ENCODE measurements at places on chromosomes 1 and 21.

DNA sequence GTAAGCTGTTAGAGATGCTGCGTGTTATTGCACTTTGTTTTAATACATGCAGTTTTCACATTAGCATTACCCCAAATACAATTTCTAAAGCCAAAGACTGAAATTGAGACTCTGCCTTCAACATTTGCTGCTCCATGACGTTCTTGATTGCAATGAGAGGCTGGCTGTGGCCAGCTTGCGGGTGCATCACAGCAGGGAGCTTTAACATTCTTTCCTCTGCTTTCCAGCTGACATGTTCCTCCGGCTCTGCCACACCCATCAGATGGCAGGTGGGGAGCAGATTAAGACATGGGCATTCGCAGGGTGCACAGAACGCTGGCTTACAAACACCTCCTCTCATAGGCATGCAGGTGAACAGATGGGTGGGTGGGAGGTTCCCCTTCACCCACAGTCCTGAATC, 314.1 kb downstream of the DISC1 start:
- DNase-seq: no peak

DNA sequence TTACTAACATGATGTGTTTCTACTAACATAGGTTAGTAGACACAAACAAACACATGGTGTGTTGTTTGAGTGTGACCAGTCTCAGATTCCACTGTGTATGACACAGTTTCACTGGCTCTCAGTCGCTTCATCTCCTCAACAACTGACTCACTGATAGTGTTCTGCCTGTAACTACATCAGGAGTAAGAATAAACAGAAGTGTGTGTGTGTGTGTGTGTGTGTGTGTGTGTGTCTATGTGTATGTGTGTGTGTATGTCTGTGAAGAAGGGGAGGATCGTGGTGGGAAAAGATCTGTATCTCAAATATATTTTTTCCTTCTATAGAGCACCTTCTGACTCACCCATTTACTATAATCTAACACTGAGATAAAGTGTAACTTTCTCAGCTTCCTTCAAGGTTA, 391.0 kb downstream of the PTPRC start:
- no peak for DNase-seq

DNA sequence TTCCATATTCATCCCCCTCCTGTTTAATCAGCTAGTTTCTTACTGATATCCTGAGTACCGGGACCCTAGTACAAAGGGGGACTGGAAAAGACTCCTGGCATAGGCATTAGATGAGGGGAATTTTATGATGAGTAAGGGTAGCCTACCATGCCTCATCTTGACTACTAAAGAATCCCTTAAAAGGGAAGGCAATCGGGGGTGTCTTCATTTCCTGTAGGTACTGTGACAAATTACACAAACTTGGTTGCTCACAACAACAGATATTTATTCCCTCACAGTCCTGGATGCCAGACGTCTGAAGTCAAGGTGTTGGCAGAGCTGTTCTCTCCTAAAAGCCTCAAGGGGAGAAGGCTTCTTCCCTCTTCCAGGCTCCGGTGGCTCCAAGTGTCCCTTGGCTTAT, 28.9 kb upstream of the RUNX1 start:
- no peak for DNase-seq

DNA sequence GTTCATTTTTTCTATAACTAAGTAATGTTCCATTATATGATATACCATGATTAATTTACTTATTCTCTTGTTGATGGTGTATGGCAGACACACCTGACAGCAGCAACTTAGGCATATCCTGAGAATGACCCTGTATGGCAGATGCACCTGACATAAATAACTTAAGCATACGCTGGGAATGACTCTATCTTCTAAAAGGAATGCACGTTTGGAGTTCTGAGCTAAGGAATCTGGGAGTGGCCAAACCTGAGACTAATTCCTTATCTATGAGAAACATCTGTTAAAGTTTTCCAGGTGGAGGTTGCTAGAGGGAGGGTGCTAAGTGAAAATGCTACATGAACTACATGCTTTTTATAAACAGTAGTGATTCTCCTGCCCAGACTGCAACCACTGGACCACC, 96.7 kb upstream of the RGS18 start:
- no peak for DNase-seq

- no peak for DNase-seq
Observed at GRCh38 chr1:5394111-5394510, 598.1 kb downstream of the NPHP4 start.

DNA sequence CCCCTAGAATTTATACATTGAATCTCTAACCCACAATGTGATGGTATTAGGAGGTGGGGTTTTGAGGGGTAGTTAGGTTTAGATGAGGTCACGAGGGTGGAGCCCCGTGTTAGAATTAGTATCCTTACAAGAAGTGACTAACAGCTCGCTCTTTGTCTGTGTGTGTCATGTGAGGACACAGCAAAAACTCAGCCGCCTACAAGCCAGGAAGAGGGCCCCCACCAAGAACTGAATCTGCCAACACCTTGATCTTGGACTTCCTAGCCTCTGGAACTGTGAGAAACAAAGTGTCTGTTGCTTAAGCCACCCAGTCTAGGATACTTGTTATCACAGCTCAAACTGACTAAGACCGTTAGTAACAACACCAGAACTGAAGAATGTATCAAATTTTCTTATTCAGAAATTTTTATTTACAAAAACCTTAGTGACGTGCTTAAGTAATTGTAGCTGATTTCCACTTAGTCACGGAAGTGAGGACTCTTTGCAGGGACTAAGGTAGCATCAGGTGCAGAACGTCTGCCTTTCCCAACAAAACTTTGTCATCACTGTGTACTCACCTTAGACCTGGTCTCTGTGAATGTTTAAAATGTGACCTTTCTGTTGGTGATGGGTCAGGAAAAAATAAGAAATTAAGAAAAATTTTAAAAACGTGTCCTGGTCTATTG, 24.5 kb upstream of the LRRC8C start:
- DNase-seq: no peak

- no peak for DNase-seq
Observed at GRCh38 chr1:11767922-11768704, 6.1 kb downstream of the C1orf167 start.

DNA sequence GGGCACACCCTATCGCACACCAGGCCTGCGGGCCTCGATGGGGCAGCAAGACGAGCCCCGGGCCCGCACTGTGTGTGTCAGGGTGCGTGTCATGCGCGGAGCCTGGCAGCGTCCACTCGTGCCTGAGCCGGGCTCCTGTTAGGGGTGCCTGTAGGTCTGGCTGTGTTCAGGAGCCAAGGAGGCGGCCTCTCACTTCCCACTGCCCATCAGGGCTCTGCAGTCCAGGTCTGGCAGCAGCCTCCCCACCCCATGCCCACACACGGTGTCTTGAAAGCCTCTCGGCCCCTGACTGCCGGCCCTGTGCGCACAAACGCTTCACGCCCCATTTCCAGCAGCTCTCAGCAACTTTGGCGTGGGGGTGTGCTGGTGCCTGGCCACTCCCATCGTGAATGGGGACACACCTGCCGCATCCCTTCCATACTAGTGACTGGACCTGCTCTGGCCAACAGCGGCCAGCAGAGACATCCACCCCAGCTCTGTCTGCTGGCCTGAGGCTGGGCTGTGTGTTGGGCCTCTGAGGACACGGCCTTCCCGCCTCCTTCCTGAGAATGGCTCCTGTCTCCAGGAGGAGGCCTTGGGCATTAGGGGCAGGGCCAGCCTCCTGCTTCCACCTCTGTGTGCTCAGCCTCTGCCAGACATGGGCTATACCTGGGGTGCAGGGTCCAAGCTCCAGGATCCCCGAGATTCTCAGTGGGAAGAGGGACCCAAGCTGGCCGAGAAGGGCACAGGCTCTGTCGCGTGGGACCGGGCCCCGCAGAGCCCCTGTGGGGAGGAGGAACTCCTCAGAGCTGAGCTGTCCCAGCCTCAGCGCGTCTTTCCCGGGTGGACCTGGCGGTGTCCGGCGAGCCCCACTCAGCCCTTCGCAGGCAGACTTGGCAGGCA, 41.8 kb upstream of the ACTRT2 start:
- no peak for DNase-seq

- DNase-seq: no peak
Observed at GRCh38 chr1:47686731-47687630, 249.1 kb downstream of the FOXD2 start.

DNA sequence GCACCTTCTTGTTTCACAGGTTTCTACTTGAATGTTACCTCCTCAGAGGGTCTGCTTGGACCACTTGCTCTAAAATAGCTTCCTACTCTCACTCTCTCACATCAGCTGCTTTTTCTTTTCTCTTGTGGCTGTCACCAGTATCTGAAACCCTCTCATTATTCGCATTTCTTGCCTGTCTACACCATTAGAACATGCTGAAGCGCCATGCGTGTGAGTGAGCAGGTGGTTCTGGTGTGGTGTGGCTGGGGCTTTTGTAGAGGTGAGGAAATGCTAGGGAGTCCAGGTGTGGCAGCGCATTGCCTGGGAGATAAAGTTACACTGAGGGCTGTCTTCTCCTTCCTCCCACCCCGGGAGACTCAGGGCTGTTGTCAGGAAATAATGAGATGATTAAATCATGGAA, 4.1 kb downstream of the ZNF362 start:
- DNase-seq: no peak

GRCh38 chr1:162055062-162055461, 14.4 kb upstream of the NOS1AP start:
- DNase-seq: no peak

GRCh38 chr1:225937048-225937968, 3.7 kb downstream of the LEFTY2 start:
- no peak for DNase-seq
